ENCODE measurements at places on chromosomes 2 and 18. TPM values are rescaled to one million over a fixed set of nuclear protein-coding genes. Genes with fewer than 3 reads are reported as not detected.
A peak's percentile ranks its signal among the peaks of the same experiment; 100 is the strongest.

The SPTBN1 gene
- total RNA-seq: 223 TPM

GRCh38 chr18:31649449-31649848, 34.9 kb downstream of the B4GALT6 start:
- DNase-seq: no peak

- DNase-seq: no peak
These were observed 141.3 kb upstream of the IL1R2 start for GRCh38 chr2:101850450-101850849.

DNA sequence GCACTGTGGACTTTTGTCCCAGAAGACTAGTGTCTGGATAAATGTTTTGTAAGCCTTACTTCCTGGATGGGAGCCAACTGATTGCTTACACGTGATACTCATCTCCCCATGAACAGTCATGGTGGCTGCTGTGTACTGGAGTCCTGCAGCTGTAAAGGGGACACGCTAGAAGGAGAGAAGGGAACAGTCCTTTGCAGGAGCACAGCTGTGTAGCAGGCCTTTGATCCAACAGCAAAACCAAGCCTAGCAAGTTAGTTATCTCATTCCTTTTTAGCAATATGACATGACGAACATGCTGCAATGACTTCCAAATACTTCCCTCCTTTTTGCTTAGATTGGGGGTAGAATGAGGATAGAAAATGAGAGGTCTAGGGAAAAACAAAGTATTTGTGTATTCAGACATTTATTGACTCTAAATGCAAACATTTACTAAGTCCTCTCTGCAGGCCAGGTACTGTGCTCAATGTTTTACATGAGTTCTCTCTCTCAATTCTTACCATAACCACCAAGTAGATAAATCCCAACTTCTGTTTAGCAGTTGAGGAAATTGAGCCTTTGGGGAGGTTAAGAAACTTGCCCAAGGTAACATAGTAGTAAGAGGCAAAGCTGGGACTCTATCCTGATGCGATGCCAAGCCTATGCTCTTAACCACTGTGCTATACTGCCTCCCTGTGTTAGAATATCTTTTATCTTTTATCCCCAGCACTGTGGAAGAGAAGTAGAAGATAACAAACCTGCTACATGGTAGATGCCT, 55.4 kb upstream of the CD28 start:
- DNase-seq: no peak

DNA sequence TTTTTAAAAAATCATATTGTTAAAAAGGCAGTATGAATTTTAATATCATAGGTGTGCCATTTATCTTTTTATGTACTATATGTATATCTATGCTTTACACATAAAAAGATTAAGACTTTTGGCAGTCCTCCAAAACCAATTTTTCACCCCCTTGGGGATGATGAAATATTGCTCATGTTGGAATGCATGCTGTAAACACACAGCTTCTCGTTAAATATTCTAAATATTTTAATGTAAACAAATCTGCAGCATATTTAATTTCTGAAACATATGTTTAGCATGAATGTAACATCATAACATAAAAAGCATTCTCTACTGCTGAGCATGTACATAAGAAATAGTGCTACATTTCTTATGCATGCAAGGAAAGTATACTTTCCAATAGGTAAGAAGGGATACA, 484.3 kb upstream of the LRATD1 start:
- DNase-seq: no peak

GRCh38 chr2:27086724-27087593, at the start of gene KHK:
Gene KHK, plus strand, starts transcription at chr2:27086772. Its CDS starts 488 bp downstream, at chr2:27087260.
- peak; percentile 92 for DNase-seq

GRCh38 chr18:46458472-46458871, 198.5 kb downstream of the LOXHD1 start:
- peak; percentile 7 for DNase-seq

Data from spleen (tissue), 13 donors.